NCI-H2081 (cell line): ENCODE measurements at places on chromosomes 4 and X.
A peak's percentile ranks its signal among the peaks of the same experiment; 100 is the strongest.

GRCh38 chrX:8647176-8647575, 84.8 kb downstream of the ANOS1 start:
- no peak for DNase-seq

DNA sequence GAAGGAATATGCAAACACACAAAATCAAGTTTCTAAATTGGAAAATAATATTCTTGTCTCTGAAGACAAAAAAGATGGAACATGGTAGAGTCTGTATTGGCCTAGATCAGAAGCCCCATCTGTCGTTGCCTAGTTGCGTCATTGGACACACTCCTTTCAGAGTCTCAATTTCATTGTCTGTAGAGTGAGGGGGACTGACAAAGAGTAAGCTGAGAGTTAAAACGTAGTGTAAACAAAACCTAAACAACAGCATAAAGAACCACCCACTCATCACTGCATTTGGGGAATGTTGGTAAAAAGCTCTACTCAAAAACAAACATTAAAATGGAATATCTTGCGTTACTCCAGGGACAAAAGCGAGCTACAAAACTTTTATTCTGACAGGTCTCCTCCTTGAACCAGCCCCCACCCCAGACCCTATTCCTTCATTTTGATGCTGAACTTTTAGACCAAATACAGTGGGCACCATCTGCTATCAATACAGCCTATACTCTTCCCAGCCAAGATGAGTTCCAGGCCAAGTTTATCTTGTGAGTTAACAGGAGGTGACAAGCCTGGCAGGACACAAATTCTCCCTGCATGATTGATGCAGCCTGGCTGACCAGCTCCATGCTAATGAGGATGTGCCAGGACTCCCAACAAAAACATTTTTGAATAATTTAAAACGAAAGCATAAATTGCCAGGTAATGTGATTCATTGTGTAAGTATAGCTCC, 125.2 kb downstream of the COL25A1 start:
- no peak for DNase-seq

- no peak for DNase-seq
These were observed 24.2 kb downstream of the ARHGAP6 start for GRCh38 chrX:11641349-11642065.

GRCh38 chr4:25253071-25253445, 19.2 kb downstream of the PI4K2B start:
- no peak for DNase-seq

- DNase-seq: no peak
These were observed 8.1 kb downstream of the ANXA5 start for GRCh38 chr4:121688701-121689100.

GRCh38 chr4:102531462-102531861, 30.3 kb downstream of the NFKB1 start:
- DNase-seq: no peak

DNA sequence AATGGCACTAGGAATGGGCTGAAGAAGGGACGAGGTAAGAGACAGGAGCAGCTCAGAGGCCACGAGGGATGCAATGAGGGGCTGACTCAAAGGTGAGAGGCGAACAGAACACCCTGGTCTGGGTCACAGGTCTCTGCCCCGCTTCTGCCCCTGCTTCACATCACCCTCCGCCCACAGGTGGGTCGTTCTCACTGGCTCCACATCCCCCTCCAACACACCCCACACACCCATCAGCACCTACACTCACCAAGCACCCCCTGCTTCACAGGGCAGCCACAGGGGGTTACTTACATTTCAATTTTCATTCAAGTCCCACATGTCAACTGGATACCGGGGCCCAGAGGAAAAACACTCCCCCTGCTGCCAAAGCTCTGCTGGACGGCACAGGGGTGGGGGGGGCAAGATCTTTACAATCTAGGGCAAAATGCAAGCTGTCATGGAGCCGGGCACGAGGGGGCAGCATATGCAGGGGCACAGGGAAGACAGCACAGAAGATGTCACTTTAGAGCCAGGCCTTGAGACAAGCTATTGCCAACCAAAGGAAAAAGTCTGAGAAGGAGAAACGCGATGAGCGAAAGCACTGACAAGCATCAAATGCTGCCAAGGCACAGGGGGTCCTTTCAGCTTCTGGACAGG, 94.0 kb downstream of the AFAP1 start:
- no peak for DNase-seq

GRCh38 chr4:165766018-165766417, 107.0 kb upstream of the TLL1 start:
- DNase-seq: no peak

DNA sequence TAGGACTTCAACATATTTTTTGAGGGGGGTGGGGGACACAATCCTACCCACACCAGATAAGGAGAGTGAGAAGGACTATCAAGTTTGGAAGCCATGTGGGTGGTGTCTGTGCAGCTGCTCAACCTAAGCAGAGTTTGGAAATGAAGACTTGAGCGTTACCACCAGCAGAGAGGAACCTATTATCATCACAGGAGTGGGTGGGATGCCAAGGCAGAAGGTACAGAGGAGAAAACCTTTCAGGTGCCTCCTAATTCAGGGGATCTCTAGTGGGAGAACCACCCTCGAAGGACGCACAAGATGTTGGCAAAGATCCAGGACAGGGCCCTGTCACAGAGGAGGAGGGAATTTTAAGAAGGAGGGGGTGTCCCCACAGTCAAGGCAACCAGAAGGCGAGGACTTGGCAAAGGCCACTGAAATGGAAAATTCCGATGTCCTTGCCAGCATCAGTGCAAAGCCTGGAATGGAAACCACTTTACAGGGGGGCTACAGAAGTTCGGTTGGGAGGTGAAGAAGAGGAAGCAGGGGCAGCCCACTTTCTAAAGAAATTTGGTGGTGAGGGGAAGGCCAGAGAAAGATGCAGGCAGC, 8.4 kb upstream of the GPM6B start:
- no peak for DNase-seq

DNA sequence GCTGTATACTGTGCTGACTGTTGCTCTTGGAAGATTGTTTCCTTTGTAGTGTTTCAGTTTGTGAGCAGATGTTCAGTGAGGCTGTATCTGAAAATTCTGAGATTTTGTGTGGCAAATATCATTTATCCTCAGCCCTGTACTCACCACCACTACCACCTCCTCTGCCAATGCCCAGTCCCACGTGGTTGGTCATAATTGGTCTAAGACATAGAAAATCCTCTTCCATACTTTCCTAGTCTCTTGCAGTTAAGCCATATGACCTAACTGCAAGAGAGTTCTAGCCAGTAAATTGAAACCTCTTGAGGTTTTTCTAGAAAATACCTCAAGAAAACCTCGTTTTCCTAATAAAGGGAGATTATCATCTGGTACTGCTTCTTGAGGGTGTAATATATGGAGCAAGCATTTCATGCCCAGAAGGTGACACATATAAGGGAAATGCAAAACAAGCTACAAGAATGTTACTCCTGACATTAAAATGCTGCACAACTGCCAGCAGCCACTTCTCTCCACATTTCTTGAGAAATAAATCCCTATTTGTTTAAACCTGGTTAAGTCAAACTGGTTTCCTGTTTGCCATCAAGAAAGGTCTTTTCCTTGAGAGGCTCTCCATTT, 32.8 kb downstream of the ABCE1 start:
- no peak for DNase-seq

- no peak for DNase-seq
These were observed 866 bp downstream of the RBM46 start for GRCh38 chr4:154781983-154782293.

GRCh38 chr4:174696657-174697056, 132.4 kb downstream of the GLRA3 start:
- no peak for DNase-seq

GRCh38 chr4:111905511-111905910, 239.7 kb upstream of the FAM241A start:
- no peak for DNase-seq

- DNase-seq: no peak
These were observed 19.7 kb downstream of the FBXW7 start for GRCh38 chr4:152516156-152516555.

DNA sequence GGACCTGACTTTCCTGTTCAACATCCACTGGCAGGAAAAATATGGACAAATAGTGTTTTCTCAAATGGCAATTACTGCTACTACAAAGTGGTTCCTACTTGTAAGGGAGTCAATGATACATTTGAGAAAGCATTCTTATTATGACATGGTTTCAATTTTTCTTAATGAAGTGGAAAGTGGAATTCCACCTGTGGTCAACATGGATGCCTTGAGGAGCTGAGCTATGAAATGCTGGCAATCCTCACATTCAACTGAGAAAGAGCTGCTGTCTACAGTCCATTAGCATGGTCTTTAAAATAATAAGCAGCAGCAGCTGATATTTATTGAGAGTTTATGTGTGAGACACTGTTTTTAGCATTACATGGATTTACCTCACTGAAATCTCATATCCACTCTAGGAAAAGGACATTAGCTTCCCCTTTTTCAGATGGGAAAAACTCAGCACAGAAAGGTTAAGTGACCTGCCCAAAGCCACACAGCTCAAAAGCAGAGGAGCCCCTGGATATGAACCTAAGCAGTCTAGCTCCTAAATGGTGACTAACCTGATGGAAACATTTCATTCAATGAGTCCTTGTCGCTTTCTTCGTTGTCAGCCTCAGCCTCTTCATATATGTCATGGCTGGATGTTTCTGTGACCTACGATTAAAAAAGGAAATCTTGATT, 29.2 kb downstream of the MAP7D3 start:
- no peak for DNase-seq

- DNase-seq: no peak
These were observed 94.5 kb upstream of the STIM2 start for GRCh38 chr4:26766141-26766540.

DNA sequence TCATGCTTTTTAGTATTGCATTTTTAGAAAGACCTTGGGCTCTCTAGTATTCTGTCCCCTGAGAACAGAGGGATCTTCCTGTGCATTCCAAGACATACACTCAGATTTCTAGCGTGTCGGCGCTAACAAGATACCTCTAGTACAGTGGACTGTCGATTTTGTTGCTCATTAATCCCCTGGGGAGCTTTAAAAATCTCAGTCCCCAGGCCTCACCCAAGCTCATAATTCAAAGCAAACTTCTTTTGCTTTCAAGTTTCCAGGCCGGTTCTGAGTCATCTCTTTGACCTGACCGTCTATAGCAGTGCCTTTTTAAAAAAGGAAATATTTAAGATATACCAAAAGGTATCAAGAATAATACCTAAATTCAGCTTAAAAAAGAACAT, 137.0 kb downstream of the AMMECR1 start:
- no peak for DNase-seq

- no peak for DNase-seq
These were observed 1.5 kb downstream of the RTL5 start for GRCh38 chrX:72130156-72130761.

DNA sequence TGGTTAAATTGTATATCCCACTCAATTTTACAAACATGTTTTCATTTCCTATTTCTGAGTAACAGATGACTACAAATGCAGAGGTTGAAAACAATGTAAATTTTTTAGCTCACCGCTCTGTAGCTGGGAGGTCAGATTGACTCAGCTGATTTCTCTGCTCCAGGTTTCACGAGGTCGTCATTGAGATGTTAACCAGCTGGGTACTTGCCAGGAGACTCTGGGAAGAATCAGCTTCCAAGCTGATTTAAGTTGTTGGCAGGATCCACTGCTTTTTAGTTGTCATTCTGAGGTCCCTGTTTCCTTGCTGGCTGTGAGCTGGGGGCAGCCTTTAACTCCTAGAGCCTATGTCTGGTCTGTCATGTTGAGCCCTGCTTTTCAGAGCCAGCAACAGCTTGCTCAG, 864.3 kb upstream of the AGA start:
- no peak for DNase-seq

DNA sequence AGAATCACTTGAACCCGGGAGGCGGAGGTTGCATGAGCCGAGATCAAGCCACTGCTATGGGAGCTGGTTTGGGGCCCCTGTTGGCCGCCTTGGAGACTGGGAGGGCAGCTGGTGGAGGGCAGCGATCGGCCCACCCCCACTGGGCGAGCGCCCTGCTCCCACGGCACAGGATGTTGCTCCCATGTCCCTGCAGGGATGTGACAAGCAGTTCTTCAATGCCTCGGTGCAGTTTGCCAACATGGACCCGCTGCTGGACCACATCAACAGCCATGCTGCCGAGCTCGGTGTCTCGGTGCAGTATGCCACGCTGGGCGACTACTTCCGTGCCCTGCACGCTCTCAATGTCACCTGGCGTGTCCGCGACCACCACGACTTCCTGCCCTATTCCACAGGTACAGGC, 19.4 kb downstream of the MAN2B2 start:
- no peak for DNase-seq

GRCh38 chr4:46123913-46124755, at the start of gene GABRG1:
Gene GABRG1 (minus strand): TSS chr4:46124054. CDS start chr4:46123913, 141 bp downstream.
- peak; percentile 75 for DNase-seq

DNA sequence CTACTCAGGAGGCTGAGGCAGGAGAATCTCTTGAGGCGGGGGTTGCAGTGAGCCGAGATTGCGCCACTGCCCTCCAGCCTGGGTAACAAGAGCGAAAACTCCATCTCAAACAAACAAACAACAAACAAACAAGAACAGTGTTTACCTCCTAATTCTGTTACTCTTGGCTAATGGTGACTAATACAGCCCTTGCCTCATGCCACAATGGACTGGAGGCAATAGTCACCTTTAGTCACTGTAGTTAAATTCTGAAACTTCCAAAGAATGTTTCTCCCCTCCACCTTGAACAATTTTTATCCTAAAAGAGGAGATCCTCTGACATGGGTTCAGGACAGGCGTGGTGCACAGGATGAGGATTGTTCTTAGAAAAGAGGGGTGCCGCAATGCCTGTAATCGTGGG, 241.2 kb upstream of the CTSO start:
- DNase-seq: no peak

DNA sequence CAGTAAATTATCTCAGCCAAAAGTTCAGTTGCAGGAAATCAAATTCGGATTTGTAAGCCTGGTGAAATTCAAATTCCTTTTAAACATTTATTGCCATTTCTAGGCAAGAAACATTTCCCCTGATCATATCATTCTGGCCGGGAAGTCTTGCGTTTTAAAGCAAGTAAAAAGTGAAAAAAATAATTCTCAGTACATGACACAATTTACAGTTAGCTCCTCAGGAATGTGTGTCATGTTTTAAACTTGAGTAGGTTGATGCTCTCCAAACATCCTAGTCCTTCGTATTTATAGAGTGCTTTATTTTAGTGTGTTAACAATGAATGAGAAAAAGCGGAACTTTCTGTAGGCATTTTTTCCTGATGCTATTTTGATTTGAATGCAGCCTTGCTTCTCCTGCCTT, 158.3 kb upstream of the SCML1 start:
- no peak for DNase-seq

GRCh38 chr4:17273047-17273446, 238.8 kb downstream of the QDPR start:
- DNase-seq: no peak

GRCh38 chr4:48898733-48899431, 7.7 kb downstream of the OCIAD2 start:
- peak; percentile 42 for DNase-seq

- DNase-seq: no peak
These were observed 87.0 kb downstream of the GABRB1 start for GRCh38 chr4:47118192-47118929.
